ENCODE measurements at places on chromosomes 13 and 19.

DNA sequence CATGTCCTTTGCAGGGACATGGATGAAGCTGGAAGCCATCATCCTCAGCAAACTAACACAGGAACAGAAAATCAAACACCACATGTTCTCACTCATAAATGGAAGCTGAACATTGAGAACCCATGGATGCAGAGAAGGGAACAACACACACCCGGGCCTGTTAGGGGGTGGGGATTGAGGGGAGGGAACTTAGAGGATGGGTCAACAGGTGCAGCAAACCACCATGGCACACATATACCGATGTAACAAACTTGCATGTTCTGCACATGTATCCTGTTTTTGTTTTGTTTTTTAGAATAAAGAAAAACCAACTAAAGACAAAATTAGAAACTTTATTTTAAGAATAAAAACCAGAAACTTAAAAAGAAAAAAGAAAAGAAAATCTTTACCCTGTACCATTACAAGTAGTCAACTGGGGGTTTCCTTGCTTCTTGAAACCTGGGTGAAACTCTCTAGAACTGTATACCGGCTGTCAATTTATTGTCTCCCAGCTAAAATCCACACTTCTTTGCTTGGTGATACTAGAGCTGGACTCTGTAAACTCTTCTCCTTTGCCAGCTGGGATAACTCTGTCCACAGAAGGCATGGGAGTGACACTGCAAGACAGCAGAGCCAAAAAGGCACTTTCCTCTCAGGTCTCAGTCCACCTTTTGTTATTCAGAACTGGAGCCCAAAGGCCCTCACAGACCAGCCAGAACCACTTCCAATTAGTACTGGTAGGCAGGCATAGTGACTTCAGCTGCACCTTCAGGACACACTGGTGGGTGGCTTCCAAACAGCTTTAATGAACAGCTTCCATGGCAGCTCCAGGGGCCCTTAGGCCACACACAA is 9.0 kb downstream of the MICU2 start:
- DNase-seq = no peak

DNA sequence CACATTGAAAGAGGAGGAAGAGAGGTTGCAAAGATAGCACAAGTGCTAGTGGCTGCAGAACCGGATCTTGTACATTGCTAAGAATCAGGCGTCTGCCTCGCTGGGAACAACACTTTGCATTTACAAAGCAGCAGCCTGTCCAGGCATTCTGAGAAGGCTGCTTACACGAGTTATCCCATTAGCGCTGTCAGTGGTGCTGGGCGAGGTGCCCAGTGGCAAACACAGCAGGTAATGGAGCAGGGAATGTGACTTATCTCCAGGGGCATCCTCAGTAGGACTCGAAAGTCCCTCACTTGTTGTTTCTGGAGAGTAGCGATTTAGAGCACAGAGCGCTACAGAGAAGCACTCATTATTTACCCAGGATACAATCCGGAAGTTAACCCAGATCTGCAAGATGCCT is 209.6 kb downstream of the OLFM4 start:
- no peak for DNase-seq

DNA sequence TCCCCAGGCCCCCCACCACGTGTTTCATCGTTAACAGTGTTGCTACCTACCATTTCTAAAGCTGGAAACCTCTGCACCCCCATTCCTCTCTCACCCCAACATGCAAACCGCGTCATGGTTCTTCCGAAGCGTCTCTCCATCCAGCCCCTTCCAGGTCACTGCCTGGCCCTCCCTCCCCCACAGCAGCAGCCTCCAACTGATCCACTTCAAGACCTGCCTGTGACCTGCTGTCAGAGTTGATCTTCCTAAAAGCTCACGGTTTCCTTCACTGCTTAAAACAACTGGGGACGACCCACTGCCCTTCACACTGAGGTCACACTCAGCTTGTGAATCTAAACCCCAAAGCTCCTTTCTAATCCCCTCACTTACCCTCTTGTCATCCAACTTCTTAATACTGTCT is 47.7 kb downstream of the STK24 start:
- DNase-seq = no peak

- no peak for DNase-seq
Measured at GRCh38 chr19:33393286-33394005, 19.9 kb downstream of the CEBPG start.

GRCh38 chr19:36972571-36972970 is 56.4 kb downstream of the ZNF568 start:
- no peak for DNase-seq

- DNase-seq = no peak
Measured at GRCh38 chr19:12778017-12778904, 2.9 kb upstream of the HOOK2 start.

DNA sequence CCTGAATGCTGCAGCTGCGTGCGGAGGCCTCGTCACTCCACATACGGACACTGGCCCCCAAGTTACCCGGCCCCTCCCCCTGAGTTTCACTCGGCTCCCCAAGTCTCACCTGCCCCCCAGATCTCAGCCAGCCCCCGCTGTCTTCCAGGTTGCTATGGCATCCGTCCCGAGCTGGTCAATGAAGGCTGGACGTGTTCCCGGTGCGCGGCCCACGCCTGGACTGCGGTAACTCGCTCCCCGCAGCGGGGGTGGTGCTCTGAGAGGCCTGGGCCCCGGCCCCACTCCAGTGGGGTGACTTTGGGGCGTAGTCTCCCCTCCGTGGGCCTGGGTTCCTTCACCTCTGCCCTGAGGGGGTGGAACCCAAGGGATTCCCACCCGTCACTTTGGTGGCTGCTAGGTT is 168.2 kb downstream of the KDM4B start:
- DNase-seq = no peak

DNA sequence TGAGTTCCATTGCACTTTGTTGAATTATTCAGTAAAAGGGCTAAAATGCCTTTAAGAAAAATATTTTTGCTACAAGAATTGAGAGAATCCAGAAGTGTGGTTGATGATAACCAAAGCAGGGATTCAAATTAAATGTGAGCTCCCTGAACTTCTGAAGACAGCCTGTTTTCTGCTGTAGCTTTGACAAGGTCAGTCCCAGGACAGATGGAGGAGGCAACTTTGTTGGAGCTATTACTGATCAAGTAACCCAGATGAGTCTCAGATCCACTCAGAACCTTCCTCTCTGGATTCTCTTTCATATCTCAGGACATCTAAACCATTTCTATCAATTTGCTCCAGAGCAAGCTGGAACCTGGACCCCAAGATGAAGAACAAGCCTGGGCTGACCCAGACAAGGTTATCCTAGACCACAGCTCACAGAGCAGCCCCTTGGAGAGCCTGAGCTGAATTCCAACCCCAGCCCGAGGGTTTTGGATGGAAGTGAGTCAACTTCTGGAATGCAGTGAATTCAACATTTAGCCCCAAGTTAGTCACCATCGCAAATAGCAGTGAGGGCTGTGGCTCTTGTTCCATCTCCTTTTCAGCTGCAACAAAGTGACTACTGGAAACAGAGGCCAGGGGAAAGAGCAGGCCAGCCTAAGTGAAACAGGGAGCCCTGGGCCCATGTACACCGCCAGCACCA is 137.8 kb upstream of the TSC22D1 start:
- DNase-seq = no peak

DNA sequence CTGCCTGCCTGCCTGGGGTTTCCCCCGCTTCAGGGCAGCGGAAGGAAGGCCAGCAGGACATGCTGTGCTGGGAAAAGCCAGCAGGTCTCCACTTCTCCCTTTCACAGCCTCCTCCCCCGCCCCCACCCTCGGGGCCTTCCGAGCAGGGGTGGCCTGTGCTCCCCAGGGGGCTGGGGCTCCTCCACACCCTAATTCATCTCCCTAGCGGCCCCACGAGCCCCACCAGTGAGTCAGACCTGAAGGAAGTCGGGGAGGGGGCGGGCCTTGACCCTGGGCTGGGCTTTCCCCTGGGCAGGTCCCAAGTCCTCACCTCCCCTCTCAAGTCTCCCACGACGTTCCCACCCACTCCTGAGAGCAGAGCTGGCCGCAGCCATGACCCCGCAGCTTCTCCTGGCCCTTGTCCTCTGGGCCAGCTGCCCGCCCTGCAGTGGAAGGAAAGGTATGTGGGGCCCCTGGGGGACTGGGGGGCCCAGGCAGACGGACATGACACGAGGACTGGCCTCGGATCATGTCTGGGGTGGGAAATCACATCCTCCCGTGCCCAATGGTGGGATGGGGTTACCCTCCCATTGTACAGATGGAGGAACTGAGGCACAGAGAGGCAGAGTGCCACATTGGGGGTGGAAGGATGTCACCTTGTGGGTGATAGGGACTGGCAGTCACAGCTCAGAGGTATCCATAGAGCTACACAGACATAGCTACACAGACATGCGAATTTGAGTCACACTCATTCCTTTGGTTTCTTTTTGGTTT is at the start of gene EBI3:
Gene EBI3 (plus strand): TSS at position 345 of the 753 bp plus-strand sequence. CDS start 28 bp downstream, at position 373.
- peak; percentile 60 for DNase-seq

DNA sequence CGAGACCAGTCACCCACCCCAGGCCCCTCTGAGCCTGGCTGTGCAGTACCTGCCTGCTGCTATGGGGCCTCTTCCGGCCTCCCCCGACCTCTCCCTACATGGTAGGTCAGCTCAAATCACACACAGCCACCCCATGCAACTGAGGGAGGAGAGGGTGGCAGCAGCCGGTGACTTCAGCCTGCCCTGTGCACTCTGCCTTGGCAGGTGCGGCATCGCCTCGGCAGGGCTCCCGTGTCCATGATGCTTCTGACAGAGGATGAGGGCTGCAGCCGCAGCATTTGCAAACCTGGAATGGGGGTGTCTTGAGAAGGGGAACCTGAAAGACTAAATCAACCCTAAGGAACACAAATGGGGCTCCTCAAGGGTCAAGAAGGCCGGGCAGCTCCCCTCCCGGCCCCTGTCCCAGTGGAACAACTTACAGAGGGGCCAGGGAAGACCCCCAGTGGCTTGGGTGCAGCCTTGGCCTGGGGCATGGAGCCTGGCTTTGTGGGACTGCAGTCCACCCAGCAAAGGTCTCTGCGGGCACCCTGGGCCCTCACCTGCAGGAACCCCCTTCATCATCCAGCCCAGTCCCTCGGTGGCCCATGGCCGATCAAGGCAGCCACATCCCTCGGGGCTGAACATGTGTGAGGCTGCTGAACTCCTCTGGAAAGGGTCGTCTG is 6.7 kb downstream of the TEX29 start:
- DNase-seq = no peak

DNA sequence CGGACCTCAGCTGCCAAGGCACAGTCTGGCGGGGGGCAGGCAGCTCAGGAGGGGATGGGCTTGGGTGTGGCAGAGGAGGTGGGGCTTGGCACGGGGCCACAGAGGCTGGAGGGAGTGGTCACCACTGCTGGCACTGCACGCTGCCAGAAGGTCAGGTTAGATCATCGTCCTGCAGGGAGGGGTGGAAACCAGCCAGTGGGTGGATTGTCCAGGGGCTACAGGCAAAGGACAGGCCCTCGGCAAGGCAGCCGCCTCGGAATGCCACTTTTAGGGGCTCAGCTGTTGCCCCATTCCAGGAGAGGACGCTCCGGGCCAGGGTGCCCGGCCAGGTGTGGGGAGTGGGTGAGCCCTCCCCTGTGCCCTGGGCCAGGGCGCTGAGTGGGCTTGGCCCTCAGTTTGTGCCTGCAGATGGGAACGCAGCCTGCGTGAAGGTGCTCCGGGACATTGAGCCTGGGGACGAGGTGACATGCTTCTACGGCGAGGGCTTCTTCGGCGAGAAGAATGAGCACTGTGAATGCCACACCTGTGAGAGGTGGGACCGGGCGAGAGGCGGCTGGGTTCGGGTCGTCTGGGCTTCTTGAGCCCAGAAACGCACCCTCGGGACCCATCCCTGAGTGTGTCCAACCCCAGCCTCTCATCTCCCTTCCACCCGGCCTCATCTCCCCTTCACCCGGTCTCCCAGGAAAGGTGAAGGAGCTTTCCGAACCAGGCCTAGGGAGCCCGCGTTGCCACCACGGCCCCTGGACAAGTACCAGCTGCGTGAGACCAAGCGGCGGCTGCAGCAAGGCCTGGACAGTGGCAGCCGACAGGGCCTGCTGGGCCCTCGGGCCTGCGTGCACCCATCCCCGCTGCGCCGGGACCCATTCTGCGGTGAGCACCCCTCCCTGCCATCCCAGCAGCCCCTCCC is 6.4 kb downstream of the KMT5C start:
- no peak for DNase-seq

- no peak for DNase-seq
Measured at GRCh38 chr19:37980419-37981170, 73.6 kb downstream of the SIPA1L3 start.

DNA sequence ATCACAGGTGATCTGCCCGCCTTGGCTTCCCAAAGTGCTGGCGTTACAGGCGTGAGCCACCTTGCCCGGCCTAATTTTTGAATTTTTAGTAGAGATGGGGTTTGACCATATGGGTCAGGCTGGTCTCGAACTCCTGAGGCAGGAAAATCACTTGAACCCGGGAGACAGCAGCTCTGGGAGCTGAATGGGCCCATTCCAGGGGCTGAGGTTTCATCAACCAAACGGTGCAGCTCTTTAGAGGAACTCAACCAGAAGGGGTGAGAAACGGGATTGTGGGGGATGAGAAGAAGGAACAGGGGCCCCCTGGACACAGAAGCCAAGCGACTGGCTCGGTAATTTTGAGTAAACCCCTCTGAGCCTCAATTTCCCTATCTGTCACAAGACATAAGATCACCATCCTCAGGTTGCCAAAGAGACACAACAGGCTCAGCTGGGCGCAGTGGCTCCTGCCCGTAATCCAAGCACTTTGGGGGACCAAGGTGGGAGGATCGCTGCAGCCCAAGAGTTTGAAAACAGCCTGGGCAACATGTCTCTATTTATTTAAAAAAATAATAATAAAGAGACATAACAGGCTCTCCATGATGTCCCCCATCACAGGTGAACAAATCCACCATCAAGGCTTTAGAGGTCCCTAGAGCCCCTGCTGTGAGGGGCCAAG is 562 bp downstream of the IQCN start:
- no peak for DNase-seq

DNA sequence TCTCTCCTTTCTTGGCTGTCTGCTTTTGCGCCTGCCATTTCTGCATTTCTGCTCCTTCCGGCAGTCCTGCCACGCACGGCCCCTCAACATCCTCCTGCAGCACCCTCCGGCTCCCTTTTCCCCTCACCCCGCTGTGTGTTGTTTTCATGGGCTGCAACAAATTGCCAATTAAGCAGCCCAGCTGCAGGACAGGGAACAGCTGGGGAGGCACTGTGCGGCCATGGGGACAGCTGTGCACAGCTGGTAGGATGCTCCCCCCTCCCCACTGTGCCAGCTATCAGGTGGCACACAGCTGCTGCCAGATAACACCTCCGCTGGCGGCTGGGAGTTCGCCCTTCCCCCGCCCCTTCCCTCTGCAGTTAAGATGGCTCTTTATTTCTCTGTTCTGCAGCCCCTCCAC is 25.4 kb downstream of the LYL1 start:
- DNase-seq = no peak

DNA sequence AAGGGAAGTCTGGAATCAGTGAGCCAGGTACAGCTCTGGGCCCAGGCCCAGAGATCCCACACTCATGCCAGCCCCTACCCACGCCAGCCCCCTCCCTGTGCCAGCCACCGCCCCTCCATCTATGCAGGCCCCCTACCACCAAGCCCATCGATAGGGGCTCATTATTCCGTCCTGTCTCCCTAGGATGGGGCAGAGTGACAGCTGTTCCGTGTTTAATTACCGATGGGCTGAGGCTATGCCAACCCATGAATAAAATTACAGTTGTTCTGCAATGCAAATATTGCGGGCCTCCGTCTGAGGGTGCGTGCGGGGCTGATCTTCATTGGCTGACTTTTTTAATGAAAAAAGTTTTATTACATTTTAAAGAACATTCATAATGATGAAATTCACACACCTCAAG is 35.6 kb upstream of the PEPD start:
- DNase-seq = no peak

- no peak for DNase-seq
Measured at GRCh38 chr19:49486710-49487276, 615 bp upstream of the RPL13A start.
